ENCODE measurements at places on chromosomes 16 and 17.

- H3K4me1 ChIP-seq, result no peaks in the 10 kb centered on the region
- no peak overlapping the region for H3K4me3 ChIP-seq
- H3K27ac ChIP-seq, result no peak overlapping the region
- no peaks in the 10 kb centered on the region for H3K36me3 ChIP-seq
Measured at GRCh38 chr17:70116919-70117318, 41.9 kb downstream of the KCNJ16 start.

- DNase-seq, result no peak
- H3K36me3 ChIP-seq, result no peaks in the 10 kb centered on the region
- peaks cover 15% of the 10 kb centered on the region for H3K4me1 ChIP-seq
- peaks cover 2% of the 10 kb centered on the region for H3K27me3 ChIP-seq
- H3K4me3 ChIP-seq, result no peak overlapping the region
Measured at GRCh38 chr16:67250045-67250327, 1.2 kb downstream of the SLC9A5 start.

GRCh38 chr17:40323391-40324381 is 14.7 kb downstream of the RARA start:
- no peak overlapping the region for H3K27ac ChIP-seq
- no peak for DNase-seq
- no peak overlapping the region for H3K4me3 ChIP-seq
- peaks cover 13% of the 10 kb centered on the region for H3K4me1 ChIP-seq
- no peaks in the 10 kb centered on the region for H3K36me3 ChIP-seq

DNA sequence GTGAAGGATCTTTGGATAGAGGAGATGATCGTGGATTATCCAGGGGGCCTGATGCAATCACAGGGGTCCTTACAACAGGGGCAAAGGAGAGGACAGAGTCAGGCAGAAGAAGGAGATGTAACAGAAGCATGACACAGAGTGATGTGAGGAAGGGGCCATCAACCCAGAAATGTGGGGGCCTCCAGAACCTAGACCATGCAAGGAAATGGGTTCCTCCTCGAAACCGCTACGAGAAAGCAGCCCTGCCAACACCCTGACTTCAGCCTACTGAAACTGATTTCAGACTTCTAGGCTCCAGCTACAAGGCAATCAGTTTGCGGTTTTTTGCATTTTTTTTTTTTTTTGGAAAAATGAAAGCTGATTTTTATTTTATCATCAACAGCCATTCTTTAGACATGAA is 34.0 kb downstream of the ZFHX3 start:
- H3K27me3 ChIP-seq, result no peaks in the 10 kb centered on the region
- H3K27ac ChIP-seq, result no peak overlapping the region
- H3K36me3 ChIP-seq, result no peaks in the 10 kb centered on the region

DNA sequence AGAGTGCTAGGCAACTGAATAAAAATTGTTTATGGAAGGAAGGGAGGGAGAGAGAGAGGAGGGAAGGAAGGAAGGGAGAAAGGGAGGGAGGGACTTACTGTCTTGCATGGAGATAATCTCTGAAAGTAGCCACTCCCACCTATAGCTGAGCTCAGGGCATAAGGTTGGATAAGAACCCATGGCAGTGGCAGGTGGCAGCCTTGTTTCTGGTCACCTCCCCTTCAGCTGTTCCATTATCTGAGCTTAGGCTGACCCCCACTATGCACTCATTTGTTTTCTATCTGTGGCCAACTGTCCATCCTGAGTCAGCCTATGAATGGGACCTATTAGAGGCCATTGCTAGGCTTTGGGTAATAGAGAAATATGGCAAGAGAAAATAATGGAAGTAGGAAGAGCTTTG is 25.3 kb upstream of the MTMR4 start:
- no peak overlapping the region for H3K27ac ChIP-seq
- DNase-seq, result no peak
- no peaks in the 10 kb centered on the region for H3K4me1 ChIP-seq
- H3K4me3 ChIP-seq, result no peak overlapping the region
- H3K36me3 ChIP-seq, result no peaks in the 10 kb centered on the region
- no peaks in the 10 kb centered on the region for H3K27me3 ChIP-seq

GRCh38 chr16:2033057-2033908 is 6.6 kb downstream of the NHERF2 start:
- H3K27ac ChIP-seq, result no peak overlapping the region
- peaks cover 4% of the 10 kb centered on the region for H3K4me1 ChIP-seq
- DNase-seq, result no peak
- H3K36me3 ChIP-seq, result no peaks in the 10 kb centered on the region
- H3K27me3 ChIP-seq, result no peaks in the 10 kb centered on the region

- no peak for DNase-seq
- H3K27me3 ChIP-seq, result no peaks in the 10 kb centered on the region
- no peak overlapping the region for H3K4me3 ChIP-seq
Measured at GRCh38 chr16:57725554-57725953, 10.0 kb upstream of the KATNB1 start.

GRCh38 chr17:17196776-17197175 is 9.4 kb downstream of the PLD6 start:
- H3K36me3 ChIP-seq, result no peaks in the 10 kb centered on the region
- no peak overlapping the region for H3K27ac ChIP-seq
- no peaks in the 10 kb centered on the region for H3K27me3 ChIP-seq
- H3K4me1 ChIP-seq, result no peaks in the 10 kb centered on the region

DNA sequence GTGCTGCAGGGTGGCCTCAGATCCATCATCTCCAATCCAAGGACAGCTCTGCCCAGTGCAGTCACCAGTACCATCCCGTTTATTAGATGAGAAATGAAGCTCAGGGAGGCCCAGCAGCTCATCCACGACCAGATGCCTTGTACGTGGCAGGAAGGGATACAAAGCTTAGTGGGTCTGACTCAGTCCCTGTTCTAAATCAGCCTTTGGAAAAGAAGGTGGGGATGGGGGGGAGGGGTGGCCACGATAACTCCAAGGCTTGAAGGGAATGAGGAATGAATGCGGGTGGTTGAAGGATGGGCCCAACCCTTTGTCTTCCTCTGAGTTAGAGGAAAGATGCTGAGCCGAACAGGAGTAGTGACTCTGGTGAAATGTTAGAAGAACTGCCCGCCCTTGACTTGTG is 25.8 kb downstream of the LLGL2 start:
- H3K27ac ChIP-seq, result no peak overlapping the region

DNA sequence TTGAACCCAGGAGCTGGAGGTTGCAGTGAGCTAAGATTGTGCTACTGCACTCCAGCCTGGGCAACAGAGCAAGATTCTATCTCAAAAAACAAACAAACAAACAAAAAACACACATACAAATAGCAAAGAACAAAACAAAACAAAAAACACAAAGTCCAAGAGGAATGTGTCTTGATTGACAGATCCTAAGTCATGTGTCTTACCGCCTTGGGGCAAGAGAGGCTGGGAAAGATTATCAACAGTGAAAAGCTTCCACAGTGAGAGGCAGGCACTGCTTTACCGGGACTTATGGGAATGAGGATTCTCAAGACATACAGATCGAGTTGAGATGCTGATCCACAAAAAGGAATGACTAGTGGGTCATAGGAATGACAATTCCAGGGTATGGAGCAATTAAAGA is 62.7 kb upstream of the GAS7 start:
- no peaks in the 10 kb centered on the region for H3K36me3 ChIP-seq
- no peaks in the 10 kb centered on the region for H3K4me1 ChIP-seq
- no peaks in the 10 kb centered on the region for H3K27me3 ChIP-seq
- no peak overlapping the region for H3K4me3 ChIP-seq

GRCh38 chr16:23557779-23558702 is 514 bp downstream of the UBFD1 start:
- no peaks in the 10 kb centered on the region for H3K4me1 ChIP-seq
- no peak overlapping the region for H3K27ac ChIP-seq
- DNase-seq, result no peak
- peak overlapping the region; percentile 92 for H3K4me3 ChIP-seq
- H3K36me3 ChIP-seq, result peaks cover 14% of the 10 kb centered on the region

- no peaks in the 10 kb centered on the region for H3K27me3 ChIP-seq
- no peak for DNase-seq
- no peak overlapping the region for H3K27ac ChIP-seq
Measured at GRCh38 chr17:72697602-72698146, 394.8 kb downstream of the SLC39A11 start.
